RCC 7860 (cell line): ENCODE measurements at places on chromosomes 13 and 19.

DNA sequence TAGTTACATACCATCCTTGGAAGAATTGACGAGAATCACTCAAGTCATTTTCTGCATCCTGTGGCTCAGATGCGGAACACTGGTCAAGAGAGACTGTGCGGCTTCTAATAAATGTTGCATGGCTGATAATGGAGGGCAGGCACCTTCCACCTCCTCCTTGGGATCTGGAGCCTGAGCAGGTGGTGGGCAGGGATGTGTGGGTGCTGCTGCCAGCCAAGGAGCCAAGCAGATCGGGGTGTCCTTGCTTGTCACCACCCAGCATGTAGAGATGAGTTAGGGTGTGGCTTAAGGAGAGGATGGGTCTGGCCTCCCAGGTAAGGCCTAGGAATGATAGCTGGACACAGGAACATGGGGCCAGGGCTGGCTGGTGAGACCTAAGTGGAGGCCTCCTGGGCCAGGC, 17.5 kb downstream of the GPI start:
- no peak for DNase-seq

GRCh38 chr13:74550039-74550438, 415.8 kb upstream of the KLF12 start:
- no peak for DNase-seq

GRCh38 chr13:98390086-98390715, 186.7 kb downstream of the STK24 start:
- DNase-seq, result no peak

GRCh38 chr13:23344931-23345595, 88.4 kb downstream of the SACS start:
- DNase-seq, result no peak

- no peak for DNase-seq
These were observed 27.1 kb upstream of the MYCBP2 start for GRCh38 chr13:77353995-77354394.
